ENCODE measurements at places on chromosomes 4 and X.

- no peak for DNase-seq
These were observed 37.2 kb downstream of the EDNRA start for GRCh38 chr4:147518086-147518485.

GRCh38 chr4:104971462-104971861 lies 175.2 kb upstream of the TET2 start:
- no peak for DNase-seq

- no peak for DNase-seq
These were observed 333.2 kb upstream of the ATOH1 start for GRCh38 chr4:93495346-93495745.

DNA sequence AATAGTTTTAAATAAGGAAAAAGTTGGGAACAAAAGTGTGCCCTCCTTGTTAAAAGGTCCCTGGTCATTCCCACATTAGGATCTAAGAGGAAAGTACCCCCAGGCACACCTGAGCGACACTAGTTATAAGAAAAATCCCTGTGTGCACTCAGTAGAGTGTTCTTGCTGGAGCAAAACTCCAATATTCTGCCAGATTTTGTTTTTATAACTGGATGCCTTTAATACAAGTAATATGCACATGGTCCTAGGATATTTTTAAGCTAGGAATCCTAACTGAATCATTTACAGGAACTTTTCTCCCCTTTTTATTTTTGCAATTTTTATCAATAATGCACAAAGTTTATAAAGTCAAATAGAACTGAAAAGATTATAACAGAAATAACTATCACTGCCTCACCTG lies 68.6 kb downstream of the BEND4 start:
- DNase-seq: no peak

DNA sequence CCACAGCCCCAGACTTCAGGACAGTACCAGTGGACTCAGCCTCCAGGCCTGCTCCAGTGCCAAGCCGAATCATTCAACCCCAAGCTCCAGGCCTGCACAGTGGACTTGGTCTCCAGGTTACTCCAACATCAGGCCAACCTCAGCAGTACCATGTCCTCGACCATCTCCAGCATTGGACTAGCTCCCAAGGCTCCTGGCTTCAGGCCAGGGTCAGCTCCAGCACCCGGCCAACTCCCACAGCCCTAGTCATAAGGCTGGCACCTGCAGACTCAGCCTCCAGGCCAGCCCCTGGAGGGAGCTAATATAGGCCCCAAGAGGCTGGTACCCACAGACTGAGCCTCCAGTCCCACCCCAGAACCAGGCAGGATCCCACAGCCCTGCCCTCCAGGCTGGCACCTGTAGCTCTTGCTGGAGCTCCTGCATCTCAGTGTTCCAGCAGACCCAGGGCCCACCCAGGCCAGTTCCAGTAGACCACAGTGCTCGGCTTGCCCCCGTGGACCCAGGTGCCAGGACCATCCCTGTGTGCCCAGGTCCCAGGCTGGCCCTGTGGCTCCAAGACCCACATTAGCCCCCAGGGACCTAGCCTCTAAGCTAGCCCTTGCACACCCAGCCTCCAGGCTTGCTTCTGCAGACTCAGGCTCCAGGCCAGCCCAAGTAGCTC lies 25.6 kb downstream of the ZMAT1 start:
- DNase-seq: no peak

DNA sequence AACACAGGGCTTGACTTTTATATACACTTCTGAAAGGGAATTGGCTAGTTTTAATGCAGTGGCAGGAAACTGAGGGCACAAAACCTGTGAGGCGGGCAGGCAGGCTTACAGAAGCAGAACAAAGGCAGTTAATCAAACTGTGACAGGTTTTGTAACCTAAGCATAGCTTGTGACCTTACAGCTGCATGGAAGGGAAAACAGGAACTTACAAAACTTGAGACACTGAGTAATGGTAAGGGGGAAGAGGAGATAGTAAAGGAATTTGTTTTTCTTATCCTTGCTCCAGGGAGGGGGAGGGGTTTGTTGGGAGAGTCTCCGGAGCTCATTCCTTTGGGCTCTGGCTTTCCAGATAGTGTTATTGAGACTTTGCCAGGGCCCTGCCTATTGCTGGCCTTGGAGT lies 55.6 kb downstream of the SLITRK4 start:
- no peak for DNase-seq

All from stimulated activated CD8-positive, alpha-beta memory T cell treated with anti-CD3 and anti-CD28 coated beads, Interleukin-7, amount 100 ng/mL, for 4 hours (primary cell).